Fibroblast of skin of left quadriceps (primary cell): ENCODE measurements at places on chromosomes 1 and 21.
A peak's percentile ranks its signal among the peaks of the same experiment; 100 is the strongest.

GRCh38 chr1:117178756-117179155 is 32.0 kb downstream of the VTCN1 start:
- DNase-seq: no peak

- DNase-seq: no peak
Measured at GRCh38 chr1:74523873-74524480, 11.6 kb upstream of the LRRC53 start.

- no peak for DNase-seq
Measured at GRCh38 chr1:182721525-182721924, 37.1 kb upstream of the RGS8 start.

DNA sequence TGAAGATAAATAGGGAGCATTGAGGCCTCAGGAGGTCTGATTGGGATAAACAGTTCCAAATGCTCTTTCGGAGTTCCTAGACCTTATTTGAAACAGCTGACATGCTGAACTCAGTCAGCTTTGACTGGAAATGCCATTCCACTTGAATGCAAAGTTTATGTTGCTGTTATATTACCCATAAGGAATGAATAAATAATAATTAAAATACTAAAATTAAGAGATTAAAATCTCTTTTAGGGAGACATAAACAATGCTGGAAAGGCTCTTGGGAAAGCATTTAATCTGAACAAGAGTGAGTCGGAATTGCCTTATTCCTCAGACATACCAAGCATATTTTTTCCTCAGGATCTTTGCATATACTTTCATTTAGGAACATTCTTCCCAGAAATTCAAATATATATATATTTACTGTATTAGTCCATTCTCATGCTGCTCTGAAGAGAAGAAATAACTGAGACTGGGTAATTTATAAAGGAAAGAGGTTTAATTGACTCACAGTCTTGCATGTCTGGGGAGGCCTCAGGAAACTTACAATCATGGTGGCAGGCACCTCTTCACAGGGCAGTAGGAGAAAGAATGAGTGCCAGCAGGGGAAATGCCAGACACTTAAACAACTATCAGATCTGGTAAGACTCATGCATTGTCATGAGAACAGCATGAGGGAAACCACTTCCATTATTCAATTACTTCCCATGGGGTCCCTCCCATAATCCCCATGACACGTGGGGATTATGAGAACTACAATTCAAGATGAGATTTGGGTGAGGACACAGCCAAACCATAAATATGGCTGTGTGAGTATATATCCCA is 318.2 kb upstream of the PLXNA2 start:
- DNase-seq: peak; percentile 60

DNA sequence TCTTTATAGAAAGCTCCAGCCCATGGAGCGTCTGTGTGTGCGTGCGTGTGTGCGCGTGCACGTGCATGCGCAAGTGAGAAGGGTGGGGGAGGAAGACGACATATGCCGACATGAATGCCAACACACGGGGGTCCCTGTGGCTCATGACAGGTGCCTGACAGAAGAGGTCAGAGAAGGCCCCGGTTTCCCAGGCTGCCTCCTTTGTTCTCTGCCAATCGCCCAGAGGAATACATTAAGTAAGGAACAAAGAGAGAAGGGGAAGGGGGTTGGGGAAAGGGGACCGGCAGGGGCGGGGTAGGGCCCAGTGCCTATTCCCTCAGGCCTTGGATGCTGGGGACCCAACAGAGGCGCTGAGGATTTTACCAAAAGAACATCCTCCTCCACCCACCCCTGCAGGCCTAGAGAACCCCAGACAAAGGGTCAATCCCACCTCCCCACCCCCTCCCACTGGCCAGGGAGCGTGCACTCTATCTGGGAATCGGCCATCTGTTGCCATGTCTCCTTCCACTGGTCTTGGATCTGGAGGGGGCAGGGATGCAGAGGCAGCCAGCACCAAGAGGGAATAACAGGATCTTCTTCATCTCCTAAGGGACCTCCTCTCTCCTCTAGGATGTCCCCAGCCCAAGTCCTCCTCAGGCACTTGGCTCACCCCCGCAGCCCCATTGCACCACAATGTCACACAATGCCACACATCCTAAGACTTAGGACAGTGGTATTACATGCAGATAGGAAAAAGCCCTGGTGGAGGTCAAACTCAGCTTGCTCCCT is 39.4 kb downstream of the PIK3C2B start:
- DNase-seq: no peak

GRCh38 chr1:217268058-217268457 is 362.8 kb downstream of the GPATCH2 start:
- no peak for DNase-seq

DNA sequence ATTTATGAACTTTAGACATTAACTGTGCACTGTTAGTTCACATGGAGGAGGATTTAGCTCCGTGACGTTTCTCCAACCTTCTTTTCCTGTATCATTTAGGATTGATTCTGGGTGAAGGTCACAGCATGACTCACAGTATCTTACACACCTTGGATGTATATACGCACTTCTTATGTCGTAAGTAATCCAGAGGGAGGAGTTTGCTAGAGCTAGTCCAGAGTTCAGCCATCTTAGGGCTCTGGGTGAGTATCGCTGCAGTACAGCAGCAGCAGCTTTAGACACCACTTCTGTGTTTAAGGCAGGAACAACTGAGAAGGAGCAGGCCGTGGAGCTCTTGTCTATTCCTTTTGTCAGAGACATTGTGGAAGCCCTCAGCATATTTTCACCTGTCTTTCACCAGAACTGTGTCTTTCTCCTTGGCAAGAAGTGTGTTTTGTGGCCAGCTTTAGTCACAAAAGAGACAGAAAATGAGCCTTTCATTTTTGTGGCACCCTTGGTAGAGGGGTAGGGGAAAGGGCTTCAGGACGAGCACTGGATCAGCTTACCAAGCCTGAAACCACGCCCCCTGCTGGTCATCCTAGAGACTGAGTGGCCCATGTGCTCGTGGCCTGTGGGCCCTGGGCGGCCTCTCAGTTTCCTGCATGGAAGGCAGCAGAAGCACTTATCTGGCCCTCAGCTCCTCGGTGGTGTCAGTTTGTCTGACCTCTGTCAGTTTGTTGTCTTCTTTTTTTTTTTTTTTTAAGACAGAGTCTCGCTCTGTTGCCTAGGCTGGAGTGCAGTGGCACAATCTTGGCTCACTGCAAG is 64.0 kb downstream of the ADARB1 start:
- DNase-seq: peak; percentile 22

DNA sequence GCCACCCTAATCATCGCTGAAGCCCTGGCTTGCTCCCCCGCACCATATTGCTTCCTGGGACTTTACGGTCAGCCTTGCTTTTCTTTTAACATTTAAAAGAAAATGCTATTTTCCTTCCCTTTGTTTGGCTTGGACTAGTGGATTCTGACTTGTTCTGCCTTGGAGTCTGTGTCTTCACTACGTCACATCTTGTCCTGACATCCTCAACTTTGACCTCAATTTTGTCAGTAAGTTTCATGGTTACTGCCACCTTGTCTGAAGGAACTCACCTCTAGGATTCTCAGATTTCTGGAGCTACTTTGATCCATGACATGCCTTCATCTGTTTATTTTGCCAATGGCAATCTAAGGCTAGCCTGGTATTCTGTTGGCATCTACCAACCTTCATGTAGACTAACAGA is 4.3 kb downstream of the RNASEL start:
- no peak for DNase-seq

- no peak for DNase-seq
Measured at GRCh38 chr1:209545423-209545822, 38.1 kb upstream of the CAMK1G start.
